ENCODE measurements at places on chromosomes 4 and X.

GRCh38 chr4:94412658-94413038 is 39.1 kb upstream of the PDLIM5 start:
- peak; percentile 39 for DNase-seq

GRCh38 chr4:128379860-128380259 is 92.2 kb upstream of the PGRMC2 start:
- DNase-seq, result peak; percentile 31

GRCh38 chr4:10530137-10530786 is 73.0 kb upstream of the ZNF518B start:
- DNase-seq, result no peak

DNA sequence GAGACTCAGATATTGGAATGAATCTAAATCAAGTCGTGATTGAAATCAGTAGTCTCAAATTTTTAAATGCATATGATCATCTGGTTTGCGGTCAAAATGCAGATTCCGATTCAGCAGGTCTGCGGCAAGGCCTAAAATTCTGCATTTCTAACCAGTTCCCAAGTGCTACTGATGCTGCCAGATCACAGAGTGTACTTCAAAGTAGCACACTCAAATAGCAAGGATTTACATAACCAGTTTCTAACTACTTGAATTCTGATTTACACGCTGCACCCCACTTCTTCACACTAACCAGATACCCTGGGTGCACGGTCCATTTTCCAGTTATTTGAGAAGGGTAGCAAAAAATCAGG is 752 bp downstream of the MBTPS2 start:
- peak; percentile 7 for DNase-seq

DNA sequence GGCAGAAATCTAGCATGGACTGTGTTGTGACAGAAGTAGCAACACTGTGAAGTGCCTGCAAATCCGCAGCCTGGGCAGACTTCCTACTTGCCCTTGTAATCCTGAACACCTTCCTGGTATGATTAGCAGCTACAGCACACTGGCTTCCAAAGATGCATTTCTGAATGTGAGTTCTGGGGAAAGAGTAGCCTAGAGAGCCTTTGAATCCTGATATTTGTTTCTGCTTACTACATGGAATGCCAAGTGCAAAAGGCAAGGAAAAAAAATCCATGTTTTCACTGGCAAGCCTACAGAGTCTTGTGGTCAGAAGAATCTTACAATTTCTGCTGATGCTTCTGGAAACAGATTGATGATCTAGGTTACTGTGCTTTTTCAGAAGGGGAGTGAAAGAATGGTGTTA is 223.7 kb downstream of the COL25A1 start:
- DNase-seq, result no peak

DNA sequence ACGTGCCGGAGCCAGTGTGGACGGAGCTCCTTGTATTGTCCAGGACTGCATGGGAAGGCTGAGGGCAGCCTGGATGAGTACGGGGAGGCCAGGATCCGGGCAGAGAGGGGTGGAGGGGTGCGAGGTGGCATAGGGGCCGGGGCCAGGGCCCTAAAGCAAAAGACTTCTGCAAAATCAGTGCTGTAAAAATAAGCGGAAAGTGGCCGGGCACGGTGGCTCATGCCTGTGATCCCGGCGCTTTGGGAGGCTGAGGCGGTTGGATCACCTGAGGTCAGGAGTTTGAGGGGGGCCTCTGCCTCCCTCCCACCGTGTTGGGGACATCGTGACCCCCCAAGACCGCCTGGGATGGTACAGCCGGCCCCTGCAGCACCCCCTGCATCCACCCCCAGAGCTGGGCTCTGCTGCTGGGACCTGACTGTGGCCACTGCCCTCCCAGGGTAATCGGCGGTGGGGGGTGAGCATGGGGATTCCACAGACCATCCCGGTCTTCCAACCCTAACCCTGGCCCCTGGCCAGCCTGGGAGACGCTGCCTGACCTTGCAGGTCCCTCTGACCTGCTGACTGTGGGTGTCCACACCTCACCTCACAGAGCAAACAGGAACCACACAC is 23.4 kb upstream of the PLCXD1 start:
- DNase-seq, result peak; percentile 0

- DNase-seq, result peak; percentile 58
These were observed 219.7 kb downstream of the DCLK2 start for GRCh38 chr4:150297861-150298474.

DNA sequence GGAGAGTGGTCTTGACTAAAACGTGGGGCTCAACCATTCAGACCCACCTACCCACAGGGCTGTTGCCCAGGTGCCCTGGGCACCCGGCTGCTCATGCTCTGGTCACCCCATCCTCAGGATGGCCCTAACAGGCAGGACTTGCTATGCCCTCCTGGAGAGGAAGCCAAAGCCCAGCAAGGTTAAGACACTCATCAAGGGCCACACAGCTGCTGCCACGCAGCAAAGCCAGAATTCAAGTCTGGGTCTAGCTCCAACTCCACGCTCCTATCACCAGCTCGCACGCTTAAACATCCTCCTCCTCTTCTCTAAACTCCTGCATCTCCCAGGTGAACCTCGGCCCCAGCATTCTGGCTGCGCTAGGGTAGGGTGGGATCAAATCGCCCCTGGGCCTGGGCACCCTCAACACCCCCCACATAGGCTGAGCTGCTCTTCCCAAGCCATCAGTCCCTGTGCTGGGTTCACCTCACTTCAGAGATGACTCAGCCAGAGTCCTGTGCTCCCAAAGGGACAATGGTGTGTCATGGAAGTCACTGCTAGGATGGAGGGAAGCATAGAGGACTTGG is 54.1 kb downstream of the PPP2R2C start:
- DNase-seq, result no peak

DNA sequence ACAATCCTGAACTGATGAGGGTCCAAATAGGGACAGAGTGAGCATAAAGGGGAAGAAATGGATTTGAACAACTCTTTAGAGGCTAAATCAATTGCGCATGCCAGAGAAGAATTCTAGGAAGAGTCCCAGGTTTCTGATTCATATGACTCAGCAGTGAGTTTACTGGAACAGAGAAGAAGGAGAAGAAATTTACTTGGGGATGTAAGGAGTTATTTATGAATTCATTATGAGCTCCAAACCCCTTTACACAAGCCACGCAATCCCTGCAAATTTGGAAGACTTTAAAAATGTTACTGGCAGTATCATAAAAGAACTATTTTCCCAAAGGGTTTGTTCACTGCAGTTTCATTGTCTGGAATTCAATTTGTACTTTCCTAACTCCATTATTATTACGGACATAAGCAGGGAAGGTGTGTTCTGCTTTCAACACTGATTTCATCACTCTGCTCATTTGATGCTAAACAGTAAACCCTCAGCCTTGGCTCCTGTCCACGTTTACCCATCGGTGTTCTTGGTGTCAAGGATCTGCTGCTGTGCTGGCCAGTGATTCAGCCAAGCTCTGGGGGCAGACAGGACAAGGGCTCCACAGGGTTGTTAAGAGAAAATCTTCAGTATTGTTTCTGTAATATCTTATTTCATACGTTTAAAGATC is 273.7 kb downstream of the HNRNPD start:
- no peak for DNase-seq

GRCh38 chr4:159012381-159012780 is 90.5 kb upstream of the RAPGEF2 start:
- no peak for DNase-seq

GRCh38 chr4:10033191-10033881 is 12.0 kb upstream of the SLC2A9 start:
- peak; percentile 47 for DNase-seq

DNA sequence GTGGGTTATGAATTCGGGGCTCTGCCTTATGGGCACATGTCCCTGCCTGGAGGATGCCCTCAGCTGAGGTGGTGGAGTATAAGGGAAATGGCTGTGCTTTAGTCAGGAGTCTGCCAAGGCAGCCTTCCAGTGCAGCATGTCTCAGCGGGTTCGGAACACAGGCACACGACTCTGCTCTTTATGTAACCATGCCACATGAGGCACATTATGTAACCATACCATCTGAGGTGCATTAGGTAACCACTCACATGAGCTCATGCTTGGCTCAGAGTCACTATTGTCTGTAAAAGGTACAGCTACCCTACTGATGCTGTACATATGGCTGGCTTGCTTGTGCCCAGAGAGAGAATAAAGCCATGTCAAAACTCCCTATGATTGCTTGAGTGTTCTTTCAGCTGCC is 723.6 kb downstream of the TRAM1L1 start:
- peak; percentile 32 for DNase-seq

GRCh38 chr4:146108756-146109155 is 66.8 kb upstream of the LSM6 start:
- peak; percentile 56 for DNase-seq

DNA sequence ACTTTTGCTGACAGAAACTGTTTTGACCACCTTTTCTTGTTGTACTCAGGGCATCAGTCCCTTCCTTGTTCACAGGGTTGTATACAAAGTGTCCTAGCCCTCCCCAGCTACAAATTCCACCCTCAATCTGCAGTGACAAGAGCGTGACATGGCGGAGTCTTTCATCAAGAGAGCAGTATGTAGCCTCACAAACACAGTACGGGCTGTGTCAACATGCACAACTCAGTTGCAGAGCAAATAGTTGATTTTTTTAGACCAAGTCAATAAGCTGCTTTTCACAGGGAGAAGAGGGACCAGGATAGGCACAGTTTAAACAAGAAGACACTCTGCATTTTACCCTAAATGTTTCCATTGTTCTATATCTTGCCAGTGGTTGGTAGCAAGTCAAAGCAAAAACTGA is 8.6 kb upstream of the HS6ST2 start:
- no peak for DNase-seq

DNA sequence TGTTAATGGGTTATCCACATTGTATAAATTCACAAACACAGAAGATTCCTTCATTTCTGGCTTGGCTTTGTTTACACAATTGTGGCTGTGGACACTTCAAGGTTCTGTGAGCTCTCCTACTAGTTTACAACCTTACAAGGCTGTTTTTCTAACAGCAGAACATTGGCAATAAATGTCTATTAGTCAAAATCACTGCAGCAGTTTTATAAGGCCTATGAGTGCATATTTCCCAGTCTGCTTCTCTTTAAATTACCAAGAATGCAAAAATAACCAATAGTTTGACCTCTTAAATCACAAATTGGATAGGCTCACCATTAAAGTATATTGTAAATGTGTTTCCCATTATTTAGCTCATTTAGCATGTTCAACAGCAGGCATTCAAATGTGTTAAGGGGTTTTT is 239.2 kb downstream of the DKK2 start:
- no peak for DNase-seq

- no peak for DNase-seq
These were observed 153.1 kb upstream of the VCX start for GRCh38 chrX:7689791-7690412.

All from suppressor macrophage (primary cell).